ENCODE measurements at places on chromosomes 7 and 10. TPM values are rescaled to one million over a fixed set of nuclear protein-coding genes. Genes with fewer than 3 reads are reported as not detected.
A peak's percentile ranks its signal among the peaks of the same experiment; 100 is the strongest.

GRCh38 chr7:64951250-64951848 is 39.5 kb downstream of the ZNF117 start:
- no peak overlapping the region for H3K27ac ChIP-seq
- DNase-seq, result no peak
- no peaks in the 10 kb centered on the region for H3K36me3 ChIP-seq
- H3K4me1 ChIP-seq, result peaks cover 12% of the 10 kb centered on the region
- no peak overlapping the region for H3K4me3 ChIP-seq

GRCh38 chr7:50543776-50544442 is 21.3 kb downstream of the DDC start:
- H3K36me3 ChIP-seq, result no peaks in the 10 kb centered on the region
- no peaks in the 10 kb centered on the region for H3K4me1 ChIP-seq
- no peak overlapping the region for H3K4me3 ChIP-seq
- no peak overlapping the region for H3K27ac ChIP-seq
- DNase-seq, result no peak

- H3K27ac ChIP-seq, result peak overlapping the region; percentile 4
- H3K27me3 ChIP-seq, result no peaks in the 10 kb centered on the region
- H3K4me3 ChIP-seq, result no peak overlapping the region
Measured at GRCh38 chr7:66125052-66125694, 10.5 kb downstream of the CRCP start.

DNA sequence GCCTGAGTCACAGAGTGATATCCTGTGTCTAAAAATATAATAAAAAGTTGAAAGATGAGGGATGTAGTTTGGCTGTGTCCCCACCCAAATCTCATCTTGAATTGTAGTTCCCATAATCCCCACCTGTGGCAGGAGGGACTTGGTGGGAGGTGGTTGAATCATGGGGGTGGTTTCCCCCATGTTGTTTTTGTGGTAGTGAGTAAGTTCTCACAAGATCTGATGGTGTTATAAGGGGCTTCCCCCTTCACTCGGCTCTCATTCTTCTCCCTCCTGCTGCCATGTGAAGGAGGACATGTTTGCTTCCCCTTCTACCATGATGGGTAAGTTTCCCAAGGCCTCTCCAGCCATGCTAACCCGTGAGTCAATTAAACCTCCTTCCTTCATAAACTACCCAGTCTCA is 25.1 kb upstream of the UBE3C start:
- no peaks in the 10 kb centered on the region for H3K36me3 ChIP-seq
- H3K27me3 ChIP-seq, result no peaks in the 10 kb centered on the region
- DNase-seq, result no peak
- H3K4me1 ChIP-seq, result no peaks in the 10 kb centered on the region
- H3K4me3 ChIP-seq, result no peak overlapping the region

DNA sequence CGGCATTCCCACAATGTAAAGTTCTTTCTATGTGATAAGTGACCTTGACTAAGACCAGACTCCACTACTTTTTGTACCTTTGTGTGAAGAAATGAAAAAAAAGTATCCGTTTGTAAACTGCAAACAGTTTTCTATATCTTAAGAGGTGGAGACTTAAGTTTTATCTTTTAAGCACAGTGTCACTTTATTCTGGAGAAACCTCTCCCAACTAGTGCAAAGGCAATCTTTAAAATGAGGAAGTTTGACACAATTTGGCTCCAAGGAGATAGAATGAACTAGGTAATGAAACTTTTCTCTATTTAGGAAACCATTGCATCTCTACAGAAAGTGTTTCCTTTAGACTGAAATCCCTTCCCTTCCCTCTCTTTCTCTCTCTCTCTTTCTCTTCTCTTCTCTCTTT is 122.9 kb downstream of the SAMD9 start:
- H3K27me3 ChIP-seq, result no peaks in the 10 kb centered on the region
- no peaks in the 10 kb centered on the region for H3K36me3 ChIP-seq
- H3K27ac ChIP-seq, result no peak overlapping the region

GRCh38 chr7:79515358-79515757 is 61.9 kb upstream of the MAGI2 start:
- no peak for DNase-seq
- no peak overlapping the region for H3K27ac ChIP-seq
- H3K27me3 ChIP-seq, result no peaks in the 10 kb centered on the region
- no peaks in the 10 kb centered on the region for H3K36me3 ChIP-seq

- H3K36me3 ChIP-seq, result no peaks in the 10 kb centered on the region
- H3K4me3 ChIP-seq, result no peak overlapping the region
- no peaks in the 10 kb centered on the region for H3K27me3 ChIP-seq
- no peak overlapping the region for H3K27ac ChIP-seq
Measured at GRCh38 chr10:49827297-49827696, 65.2 kb upstream of the OGDHL start.

Gene CYP3A7
- not detected for total RNA-seq

DNA sequence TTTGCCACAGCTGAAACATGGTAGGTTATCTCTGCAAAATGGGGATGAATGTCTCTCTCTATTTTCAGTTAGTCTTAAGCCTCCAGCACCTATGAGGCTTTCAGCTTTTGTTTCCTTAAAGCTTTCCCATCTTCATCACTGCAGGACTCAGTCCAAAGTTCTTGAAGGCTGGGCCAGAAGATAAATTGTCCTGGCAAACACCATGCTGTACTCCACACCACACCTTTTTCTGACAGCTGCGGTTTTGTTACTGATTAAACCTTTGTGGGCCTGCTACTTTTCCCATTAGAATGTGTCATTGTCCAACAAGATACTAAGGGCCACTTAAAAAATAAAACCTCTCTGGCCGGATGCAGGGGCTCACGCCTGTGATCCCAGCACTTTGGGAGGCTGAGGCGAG is 87.2 kb upstream of the A1CF start:
- H3K4me1 ChIP-seq, result peaks cover 25% of the 10 kb centered on the region
- H3K27ac ChIP-seq, result no peak overlapping the region
- H3K27me3 ChIP-seq, result no peaks in the 10 kb centered on the region
- no peak overlapping the region for H3K4me3 ChIP-seq

DNA sequence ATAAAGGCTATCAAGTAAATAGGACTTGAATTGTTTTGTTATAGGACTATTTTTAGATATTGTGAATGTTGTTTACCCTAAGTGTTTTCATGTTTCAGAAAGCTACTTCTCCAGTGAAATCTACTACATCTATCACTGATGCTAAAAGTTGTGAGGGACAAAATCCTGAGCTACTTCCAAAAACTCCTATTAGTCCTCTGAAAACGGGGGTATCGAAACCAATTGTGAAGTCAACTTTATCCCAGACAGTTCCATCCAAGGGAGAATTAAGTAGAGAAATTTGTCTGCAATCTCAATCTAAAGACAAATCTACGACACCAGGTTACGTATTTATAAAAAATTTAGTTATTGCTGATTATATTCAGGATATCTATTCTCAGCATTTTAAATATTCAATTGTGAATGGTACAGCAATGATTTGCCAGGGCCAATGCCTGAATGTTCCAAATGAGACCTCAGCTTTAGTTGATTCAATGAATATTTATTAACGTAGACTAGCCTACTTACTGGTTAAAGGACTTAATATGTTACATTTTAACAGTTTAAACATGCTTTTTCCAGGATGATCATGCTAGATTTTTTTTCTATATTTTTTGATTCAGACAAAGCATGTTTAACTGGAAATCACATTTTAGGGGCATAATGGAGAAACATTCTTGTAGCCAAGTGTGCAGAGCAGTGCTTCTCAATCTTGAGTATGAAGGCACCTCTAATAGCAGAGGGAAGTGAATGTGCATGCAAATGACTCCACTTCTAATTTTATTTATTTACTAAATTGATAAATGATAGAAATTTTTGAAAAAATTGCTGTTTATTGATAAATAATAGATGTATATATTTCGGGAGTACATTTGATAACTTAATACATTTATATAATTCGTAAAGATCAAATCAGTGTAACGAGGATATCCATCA is 18.2 kb downstream of the ANLN start:
- H3K27me3 ChIP-seq, result no peaks in the 10 kb centered on the region
- no peaks in the 10 kb centered on the region for H3K4me1 ChIP-seq
- no peak overlapping the region for H3K27ac ChIP-seq
- no peak for DNase-seq

DNA sequence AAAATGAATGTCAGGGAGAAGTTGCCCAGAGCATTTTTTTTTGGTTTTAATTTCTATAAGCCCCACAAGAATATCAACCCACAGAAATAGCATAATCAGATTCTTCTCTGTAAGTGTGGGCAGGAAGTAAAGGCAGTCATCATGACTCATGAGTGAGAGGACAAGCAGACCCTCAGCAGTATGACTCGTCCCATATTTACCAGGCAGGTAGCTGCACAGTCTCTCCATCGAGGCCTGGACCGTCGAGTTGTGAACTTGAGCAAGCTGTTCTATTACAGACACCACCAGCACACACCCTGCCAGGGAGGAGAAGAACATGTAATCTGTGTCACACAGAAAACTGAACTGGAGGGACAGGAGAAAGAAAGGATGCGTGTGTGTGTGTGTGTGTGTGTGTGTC is 37.8 kb downstream of the AOAH start:
- no peaks in the 10 kb centered on the region for H3K27me3 ChIP-seq
- DNase-seq, result no peak
- no peaks in the 10 kb centered on the region for H3K36me3 ChIP-seq
- no peak overlapping the region for H3K4me3 ChIP-seq

- no peaks in the 10 kb centered on the region for H3K4me1 ChIP-seq
- no peaks in the 10 kb centered on the region for H3K27me3 ChIP-seq
- no peak overlapping the region for H3K4me3 ChIP-seq
- no peak for DNase-seq
Measured at GRCh38 chr7:101488826-101489572, 126.3 kb downstream of the COL26A1 start.

DNA sequence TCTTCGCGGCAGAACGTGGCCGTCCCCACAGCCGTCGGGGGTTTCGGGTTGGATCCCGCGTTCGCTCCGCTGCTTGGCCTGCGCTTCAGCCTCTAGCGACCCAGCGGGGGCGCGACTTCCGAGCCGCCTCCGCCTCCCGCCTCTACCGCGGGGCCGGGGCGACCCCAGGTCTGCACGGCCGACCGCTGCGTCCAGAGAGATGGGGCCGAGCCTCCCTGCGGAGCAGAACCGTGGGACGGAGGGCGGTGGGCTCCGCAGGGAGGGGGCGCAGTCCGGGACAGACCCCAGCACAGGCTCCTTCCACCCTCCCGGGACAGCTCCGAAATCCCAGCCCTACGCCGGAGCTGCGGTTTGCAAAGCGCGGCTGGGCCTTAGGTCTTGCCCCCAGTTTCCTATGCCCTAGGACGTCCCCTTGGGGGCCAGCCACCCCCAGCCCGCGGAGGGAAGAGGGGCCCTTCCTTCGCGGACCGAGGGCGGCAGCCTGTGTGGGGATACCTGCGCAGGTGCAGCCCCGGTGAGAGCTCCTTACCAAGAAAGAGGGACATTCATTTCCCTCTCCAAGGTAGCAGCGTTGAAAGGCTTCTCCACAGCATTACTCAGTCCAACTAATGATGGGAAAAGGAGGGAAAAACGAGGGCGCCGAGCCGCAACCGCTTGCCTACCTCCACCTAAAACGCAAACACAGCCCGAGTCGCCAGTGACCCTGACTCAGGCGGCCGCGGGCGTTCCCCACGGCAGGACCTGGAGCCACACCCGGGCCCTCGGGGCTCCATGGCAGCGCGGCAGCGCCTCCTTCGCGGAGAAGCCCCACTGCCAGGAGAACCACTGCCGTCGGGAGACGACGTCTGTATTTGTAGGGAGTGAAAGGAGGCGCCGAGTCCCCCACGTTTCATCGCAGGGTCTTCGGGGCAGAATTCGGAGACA is 115.7 kb downstream of the BMS1 start:
- H3K4me3 ChIP-seq, result no peak overlapping the region
- H3K27me3 ChIP-seq, result no peaks in the 10 kb centered on the region
- H3K4me1 ChIP-seq, result peaks cover 5% of the 10 kb centered on the region
- DNase-seq, result no peak
- H3K36me3 ChIP-seq, result no peaks in the 10 kb centered on the region

- no peak for DNase-seq
- H3K4me1 ChIP-seq, result no peaks in the 10 kb centered on the region
- no peak overlapping the region for H3K27ac ChIP-seq
- H3K36me3 ChIP-seq, result no peaks in the 10 kb centered on the region
- no peak overlapping the region for H3K4me3 ChIP-seq
Measured at GRCh38 chr10:119288574-119289001, 81.2 kb downstream of the GRK5 start.

GRCh38 chr7:1964913-1965578 is 267.7 kb downstream of the MAD1L1 start:
- H3K36me3 ChIP-seq, result no peaks in the 10 kb centered on the region
- no peak overlapping the region for H3K27ac ChIP-seq
- no peaks in the 10 kb centered on the region for H3K27me3 ChIP-seq
- DNase-seq, result no peak

DNA sequence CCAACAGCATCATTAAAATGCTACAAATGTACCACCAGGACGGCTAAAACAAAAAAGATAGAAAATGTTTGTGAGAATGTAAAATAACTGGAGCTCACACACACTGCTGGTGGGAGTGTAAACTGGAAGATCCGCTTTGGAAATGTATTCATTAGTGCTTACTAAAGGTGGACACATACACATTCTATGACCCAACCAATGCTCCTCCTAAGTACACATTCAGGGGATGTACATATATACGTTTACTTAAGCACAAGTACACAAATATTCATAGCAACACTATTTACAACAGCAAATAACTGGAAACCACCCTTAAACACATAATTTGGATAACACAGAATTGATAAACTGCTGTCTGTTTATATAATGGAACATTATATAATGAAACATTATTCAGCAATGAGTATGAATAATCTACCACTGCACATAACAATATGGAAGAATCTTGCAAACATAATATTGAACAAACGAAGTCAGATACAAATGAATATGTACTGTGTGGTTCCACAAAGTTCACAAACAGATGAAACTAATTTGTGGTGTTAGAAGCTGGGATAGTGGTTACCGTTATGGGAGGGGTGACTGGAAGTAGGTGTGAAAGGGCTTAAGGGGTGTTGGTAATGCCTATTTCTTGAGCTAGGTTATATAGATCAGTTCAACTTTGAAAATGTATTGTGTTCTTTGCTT is 52.1 kb downstream of the STRA8 start:
- no peaks in the 10 kb centered on the region for H3K4me1 ChIP-seq
- H3K4me3 ChIP-seq, result no peak overlapping the region
- no peak for DNase-seq
- no peaks in the 10 kb centered on the region for H3K36me3 ChIP-seq
- H3K27ac ChIP-seq, result no peak overlapping the region

Measured in body of pancreas (tissue), 4 donors.